ENCODE measurements at places on chromosomes 2 and 18. TPM values are rescaled to one million over a fixed set of nuclear protein-coding genes. Genes with fewer than 3 reads are reported as not detected.

GRCh38 chr2:47595687-47596086 is 187.3 kb upstream of the MSH6 start:
- H3K27me3 ChIP-seq, result no peaks in the 10 kb centered on the region
- H3K4me1 ChIP-seq, result no peaks in the 10 kb centered on the region
- no peak overlapping the region for H3K4me3 ChIP-seq
- no peak overlapping the region for H3K27ac ChIP-seq
- peak; percentile 15 for DNase-seq

GRCh38 chr18:57057890-57058289 is 89.0 kb upstream of the BOD1L2 start:
- no peak overlapping the region for H3K4me3 ChIP-seq
- no peaks in the 10 kb centered on the region for H3K4me1 ChIP-seq
- no peaks in the 10 kb centered on the region for H3K27me3 ChIP-seq
- no peak for DNase-seq
- H3K36me3 ChIP-seq, result no peaks in the 10 kb centered on the region
- no peak overlapping the region for H3K27ac ChIP-seq

GRCh38 chr2:85178154-85178553 is 45.0 kb downstream of the TCF7L1 start:
- no peak for DNase-seq
- no peaks in the 10 kb centered on the region for H3K27me3 ChIP-seq
- H3K36me3 ChIP-seq, result no peaks in the 10 kb centered on the region

DNA sequence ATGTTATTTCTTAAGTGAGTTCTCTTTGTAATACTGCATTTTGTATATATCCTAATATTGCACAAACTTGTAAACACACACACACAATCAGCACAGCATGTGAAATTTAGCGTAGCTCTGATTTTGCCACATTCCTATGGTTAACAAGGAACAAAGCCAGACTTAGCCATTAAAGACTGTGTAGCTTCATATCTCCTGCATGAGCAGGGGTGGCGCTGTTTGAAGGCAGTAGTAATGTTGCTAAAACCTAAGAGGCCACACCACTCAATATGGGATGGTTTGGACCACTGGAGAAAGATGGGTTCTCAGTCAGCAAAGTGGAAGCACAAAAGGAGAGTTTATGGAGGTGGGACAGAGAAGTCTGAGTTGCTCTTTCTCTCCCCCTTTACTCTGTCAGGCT is 61.1 kb upstream of the RND3 start:
- no peaks in the 10 kb centered on the region for H3K27me3 ChIP-seq
- no peak overlapping the region for H3K4me3 ChIP-seq
- H3K36me3 ChIP-seq, result no peaks in the 10 kb centered on the region
- peak; percentile 49 for DNase-seq

GRCh38 chr2:23824777-23825212 is 102.1 kb downstream of the ATAD2B start:
- no peaks in the 10 kb centered on the region for H3K4me1 ChIP-seq
- no peak overlapping the region for H3K27ac ChIP-seq
- H3K27me3 ChIP-seq, result no peaks in the 10 kb centered on the region
- DNase-seq, result peak; percentile 74
- no peak overlapping the region for H3K4me3 ChIP-seq

LINC00305 gene
- total RNA-seq, result 0.21 TPM

ARHGAP25 gene
- total RNA-seq, result 3.0 TPM

Measured in cardiac muscle cell (in vitro differentiated cells and primary cell).